ENCODE measurements at places on chromosomes 3 and 15.
A peak's percentile ranks its signal among the peaks of the same experiment; 100 is the strongest.

DNA sequence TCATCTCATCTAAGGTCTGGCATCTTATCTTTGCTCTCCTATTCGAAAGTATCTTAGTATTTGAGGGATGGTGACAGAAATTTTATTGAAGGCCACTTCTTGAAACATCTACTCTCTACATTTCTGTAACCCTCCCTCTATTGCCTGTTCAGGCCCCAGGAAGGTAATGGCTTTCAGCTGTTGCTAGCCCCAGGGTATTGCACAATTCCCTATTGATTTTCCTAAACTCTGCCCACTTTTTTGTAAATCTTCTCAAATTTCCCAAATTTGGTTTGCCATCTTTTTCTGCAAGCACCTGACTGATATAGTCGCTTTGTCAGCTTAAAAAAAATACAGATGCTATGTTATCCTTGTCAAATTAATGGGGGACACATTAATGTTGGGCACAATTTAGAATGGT lies 242.1 kb downstream of the RAP2B start:
- DNase-seq = no peak

DNA sequence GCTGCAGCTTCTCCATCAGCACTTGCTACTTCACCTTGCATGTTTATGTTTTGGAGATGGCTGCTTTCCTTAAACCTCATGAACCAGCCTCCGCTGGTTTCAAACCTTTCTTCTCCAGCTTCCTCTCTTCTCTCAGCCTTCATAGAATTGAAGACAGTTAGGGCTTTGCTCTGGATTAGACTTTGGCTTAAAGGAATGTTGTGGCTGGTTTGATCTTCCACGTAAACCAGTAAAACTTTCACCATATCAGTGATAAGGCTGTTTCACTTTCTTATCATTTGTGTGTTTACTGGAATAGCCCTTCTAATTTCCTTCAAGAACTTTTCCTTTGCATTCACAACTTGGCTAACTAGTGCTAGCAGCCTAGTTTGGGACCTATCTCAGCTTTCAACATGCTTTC lies 11.7 kb upstream of the GNAT1 start:
- DNase-seq = no peak

DNA sequence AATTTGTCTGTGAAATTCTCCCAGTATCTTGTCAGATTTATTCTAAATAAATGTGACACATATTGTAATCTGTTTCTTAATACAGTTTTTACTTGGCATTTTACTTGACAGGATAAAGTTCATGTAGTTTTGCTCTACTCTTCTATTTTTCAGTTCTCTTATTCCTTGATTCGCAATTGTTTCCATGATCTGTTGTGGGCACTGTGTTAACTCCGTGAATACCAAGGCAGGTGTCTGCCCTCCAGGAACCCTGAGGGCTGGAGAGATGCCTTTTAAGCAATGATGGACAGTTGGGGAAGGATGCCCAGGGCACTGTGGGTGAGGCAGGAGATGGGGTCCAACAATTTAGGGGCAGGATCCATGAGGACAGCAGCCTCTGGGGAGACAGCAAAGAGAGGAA lies 3.1 kb downstream of the CLDN11 start:
- DNase-seq = no peak

DNA sequence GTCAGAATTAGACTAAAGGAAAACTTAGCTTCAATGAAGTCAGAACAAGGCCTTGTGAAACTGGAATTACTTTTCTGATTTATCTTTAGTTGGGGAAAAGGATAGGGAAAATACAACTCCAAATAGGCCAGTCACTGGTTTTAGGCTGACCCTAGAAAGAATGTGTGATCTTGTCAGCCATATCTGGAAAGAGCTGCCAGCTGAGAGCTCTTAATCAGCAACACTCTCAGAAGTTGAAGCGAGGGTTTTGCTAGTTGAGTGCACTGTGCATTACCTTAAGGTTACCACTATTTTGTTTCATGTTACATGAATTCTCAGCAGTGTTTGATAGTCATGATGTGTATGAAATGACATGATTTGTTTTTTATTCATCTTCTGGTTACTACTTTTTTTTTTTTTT lies 905.3 kb upstream of the ALCAM start:
- no peak for DNase-seq

GRCh38 chr3:152176998-152177397 lies 91.7 kb upstream of the MBNL1 start:
- no peak for DNase-seq

DNA sequence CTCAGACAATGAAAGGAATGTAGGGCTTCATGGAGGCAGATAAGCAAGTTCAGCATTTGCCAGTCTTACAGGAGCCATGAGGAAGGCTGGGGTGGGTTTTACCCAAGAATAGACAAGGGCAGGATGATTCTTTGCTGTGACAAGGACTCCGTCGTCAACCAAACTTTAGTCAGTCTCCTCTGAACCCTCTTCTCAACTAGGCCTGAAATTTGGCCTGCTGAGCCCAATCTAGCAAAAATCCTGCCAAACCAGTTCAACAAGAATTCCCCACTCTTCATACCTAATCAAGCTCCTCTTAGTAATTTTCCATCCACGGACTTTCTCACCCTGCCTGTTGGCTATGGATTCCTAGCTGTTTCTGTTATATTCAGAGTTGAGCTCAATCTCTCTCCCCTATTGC lies 280.5 kb downstream of the TBL1XR1 start:
- no peak for DNase-seq

DNA sequence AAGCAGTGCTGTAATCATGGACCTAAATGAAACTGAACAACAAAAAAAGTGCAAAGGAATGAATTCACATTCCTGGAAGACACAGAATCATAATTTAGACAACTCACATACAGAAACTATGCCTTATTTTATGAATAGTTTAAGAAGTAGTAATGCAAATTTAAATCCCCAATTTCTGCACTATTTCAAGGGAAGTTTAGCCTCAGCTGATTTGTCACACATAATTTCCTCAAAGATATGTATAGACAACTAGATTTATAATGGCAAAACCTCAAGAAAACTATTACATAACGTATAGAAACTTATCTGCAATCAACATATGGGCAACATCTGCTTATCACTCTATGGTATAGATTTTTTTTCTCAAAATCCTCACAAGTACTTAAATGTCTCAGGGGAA lies 7.8 kb upstream of the PTX3 start:
- no peak for DNase-seq

- no peak for DNase-seq
These were observed 742.0 kb upstream of the CCDC54 start for GRCh38 chr3:106635271-106635670.

- DNase-seq = no peak
These were observed 29.2 kb upstream of the UMPS start for GRCh38 chr3:124700880-124701684.

GRCh38 chr3:67109651-67110204 lies 111.6 kb downstream of the KBTBD8 start:
- peak; percentile 38 for DNase-seq

- DNase-seq = no peak
These were observed 937.2 kb downstream of the FHIT start for GRCh38 chr3:60313951-60314461.

DNA sequence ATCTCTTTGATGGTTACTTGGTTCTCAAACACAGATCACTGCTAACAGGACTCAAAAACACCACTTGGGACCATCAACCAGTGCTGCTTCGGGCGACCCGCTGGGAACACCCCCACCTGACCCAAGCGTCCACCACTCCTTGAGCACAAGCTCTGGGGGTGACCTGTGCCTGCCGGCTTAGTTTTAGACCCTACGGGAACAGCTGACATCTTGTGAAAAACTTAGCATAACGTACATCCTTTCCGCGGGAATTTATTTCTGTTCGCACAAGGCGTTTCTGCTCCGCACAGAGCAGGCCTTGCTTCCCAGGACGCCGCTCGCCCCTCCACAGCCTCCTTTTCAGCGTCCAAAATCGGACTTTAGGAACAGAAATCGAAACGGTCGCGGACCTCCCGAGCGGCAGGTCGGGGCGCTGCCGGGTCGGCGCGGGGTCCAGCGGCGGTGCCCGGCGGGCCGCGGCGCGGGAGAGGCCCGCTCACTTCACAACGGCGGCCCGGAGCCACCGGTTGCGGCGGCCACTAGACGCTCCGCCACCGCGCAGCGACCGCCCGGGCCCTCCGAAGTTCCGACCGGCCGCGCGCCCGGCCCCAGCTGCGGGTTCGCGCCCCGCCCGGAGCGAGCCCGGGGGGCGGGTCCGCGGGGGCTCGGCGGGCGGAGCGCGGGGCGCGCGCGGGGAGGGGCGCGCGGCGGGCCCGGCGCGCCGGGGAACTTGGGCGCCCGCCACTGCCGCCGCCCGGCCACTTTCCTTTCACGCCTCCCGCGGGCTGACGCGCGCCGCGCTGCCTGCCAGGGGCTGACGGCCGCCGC lies 959 bp downstream of the SFMBT1 start:
- DNase-seq = peak; percentile 59

GRCh38 chr3:194785315-194785714 lies 99.6 kb downstream of the FAM43A start:
- DNase-seq = no peak

DNA sequence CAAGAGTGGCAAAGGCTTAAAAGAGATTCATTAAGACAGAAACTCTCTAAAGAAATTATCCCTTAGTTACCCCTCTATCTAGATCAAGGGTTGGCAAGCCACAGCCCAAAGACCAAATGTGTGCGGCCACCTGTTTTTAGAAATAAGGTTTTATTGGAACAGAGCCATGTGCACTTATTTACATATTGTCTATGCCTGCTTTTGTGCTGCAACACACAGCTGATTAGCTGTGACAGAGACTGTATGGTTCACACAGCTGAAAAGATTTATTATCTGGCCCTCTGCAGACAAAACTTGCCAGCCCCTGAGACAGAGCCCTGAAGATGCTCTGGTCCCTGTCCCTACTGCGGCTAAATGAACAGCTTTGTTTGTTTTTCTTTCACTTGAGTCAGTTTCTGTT lies 88.1 kb downstream of the ADAMTS9 start:
- no peak for DNase-seq

DNA sequence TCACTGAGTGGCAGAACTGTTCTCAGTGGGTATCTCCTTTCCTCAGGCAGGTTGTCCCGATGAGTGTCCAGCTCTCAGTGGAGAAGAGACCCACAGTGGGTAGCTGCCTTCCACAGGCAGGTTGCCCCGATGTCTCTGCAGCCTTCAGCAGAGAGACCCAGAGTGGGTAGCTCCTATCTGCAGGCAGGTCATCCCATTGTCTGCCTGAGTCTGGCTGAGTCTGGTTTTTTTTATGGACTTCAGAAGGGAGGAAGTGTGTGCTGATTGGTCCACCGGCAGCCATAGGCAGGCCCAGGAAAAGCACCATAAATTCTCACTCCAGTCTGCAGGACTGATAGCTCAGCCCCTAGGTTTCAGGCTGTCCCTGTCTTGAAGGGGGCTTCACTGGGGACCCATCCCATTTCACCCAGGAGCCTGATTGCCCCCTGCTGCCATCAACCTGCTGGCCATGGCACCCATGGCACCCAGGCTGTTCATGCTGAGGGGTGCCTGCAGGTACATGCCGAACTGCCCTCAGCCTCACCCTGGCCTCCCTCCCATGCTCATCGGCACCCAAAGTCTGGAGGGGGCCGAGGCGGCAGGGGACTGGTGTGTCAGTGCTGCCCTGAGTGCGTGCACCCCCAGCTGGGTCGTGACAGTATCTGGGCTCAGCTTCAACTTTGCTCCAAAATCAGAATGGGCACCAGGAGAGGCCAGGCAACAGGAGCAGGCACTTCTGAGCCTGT lies 3.6 kb upstream of the LIMD1 start:
- DNase-seq = no peak

DNA sequence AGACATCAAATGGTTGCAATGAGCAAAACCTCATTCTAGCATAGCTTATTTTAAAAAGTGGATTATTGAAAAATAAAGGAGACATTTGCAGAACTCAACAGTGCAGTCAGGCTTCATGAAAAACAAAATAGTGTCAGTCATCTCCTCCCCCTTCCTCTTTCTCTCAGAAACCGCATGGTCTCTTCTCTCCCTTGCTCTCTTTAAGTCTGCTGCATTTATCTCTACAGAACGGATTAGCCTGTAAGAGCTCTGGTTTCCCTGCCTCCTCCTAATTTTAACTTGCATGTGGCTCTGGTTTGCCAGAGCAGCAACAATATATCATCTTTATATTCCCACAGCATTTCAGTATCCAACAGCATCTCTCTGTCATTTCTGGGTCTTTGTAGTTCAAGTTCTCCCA lies 609.0 kb downstream of the MECOM start:
- no peak for DNase-seq

DNA sequence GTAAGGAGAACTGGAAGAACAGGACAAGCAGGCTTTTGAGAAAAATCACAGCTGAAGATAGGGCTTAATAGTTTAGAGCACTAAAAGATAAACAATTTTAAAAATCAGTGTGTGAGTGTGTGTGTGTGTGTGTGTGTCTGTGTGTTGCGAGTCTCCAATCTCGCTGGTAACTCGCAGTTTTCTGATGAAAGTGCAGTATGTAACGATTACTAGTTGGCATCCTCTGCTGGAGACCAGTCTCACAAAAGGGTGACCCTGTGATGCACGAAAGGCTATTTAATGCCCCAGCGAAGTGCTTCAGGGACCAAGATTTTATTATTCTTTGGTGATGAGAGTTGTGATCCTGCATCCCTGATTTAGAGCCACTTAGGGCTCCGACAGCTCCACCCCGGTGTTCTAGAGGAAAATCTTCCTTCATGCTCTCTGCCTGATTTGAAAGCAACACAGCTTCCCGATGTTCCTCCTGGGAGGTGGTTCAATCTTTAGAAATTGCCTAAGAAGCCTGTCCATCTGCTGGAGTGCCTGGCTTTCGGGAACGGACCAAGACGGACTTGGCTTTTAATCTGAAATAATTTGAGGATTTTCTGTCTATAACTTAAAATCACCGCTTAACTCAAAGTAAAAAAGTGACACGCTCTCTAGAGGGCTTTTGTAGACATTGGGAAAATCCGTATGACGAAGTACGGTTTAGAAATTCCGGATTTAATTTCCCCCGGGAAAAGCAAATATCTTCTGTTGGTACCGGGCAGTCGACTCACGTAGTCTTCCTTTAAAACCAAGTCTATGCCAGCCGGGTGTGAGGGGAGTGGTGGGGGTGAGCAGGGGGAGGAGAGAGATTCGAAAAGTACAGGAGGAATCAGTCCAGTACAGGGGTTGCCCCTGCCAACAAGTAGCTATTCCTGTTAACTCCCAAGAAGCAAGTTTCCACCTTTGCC lies 1.1 kb upstream of the ALCAM start:
- DNase-seq = no peak

DNA sequence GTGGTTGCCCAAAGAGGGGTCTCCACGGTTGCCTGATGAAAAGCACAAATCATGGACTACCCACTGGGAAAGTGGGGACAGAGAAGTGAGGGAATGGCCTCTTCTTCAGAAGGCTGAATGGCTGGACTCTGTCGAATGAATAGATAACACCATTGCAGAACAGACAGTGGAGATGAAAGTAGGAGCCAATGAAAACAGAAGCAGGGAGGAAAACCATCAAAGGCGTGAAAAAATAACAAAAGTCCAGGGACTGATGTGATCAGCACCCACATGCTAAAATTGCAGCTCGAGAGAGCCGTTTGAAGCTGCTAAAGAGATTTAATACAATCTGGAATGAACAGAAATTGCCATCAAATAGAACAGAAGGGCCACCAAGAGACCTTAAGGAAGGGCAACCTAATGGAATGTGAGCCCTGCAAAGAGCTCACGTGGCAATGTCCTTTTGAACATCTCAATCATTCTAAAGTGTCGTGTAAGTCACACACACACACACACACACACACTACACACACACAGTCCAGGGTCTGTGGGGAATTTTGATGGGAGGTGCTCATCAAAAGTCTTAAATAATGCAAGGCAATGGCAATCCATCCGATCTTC lies 130.9 kb upstream of the ICE2 start:
- no peak for DNase-seq
